ENCODE measurements at places on chromosomes 4 and X.

GRCh38 chr4:174012135-174012885 lies 271.2 kb downstream of the FBXO8 start:
- no peak for DNase-seq

GRCh38 chrX:110938977-110939732 lies 143.5 kb upstream of the CHRDL1 start:
- DNase-seq: no peak

- DNase-seq: no peak
These were observed 106.8 kb upstream of the MAGEA10 start for GRCh38 chrX:152245213-152245612.

DNA sequence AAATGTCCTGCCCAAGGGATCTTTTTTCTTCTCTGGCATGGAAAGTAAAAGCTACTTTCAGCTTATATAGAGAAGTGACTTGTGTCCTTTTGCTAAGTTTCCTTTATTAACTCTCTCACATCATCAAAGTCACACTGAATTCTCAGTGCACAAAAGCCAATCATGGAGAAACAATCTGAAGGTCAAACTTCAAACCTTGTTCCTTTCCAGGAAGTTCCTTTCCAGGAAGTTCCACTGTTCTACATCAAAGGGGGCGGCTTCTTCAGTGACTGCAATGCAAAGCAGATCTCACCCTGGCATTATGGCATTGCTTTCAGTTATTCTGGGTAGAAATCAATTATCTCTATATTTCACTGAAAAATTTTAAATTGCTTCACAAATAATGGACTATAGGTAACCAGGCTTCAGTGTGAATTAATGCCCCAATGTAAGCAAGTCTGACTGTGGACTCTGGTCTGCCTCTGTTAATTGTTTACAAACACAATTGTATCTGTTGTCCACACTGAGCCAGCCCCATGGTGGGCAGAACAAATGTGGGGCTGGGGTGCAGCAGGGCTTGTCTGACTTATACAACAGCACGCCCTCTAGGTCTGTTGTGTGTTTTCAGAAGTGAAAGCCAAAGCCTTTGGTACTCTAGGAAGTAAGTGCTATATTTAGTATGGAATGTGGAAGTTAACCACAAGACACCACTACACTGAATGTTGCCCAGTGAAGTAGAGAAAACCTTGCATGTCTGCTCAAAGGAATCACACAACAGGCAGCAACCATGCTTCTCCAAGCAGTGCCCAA lies 98.8 kb downstream of the CDS1 start:
- no peak for DNase-seq

DNA sequence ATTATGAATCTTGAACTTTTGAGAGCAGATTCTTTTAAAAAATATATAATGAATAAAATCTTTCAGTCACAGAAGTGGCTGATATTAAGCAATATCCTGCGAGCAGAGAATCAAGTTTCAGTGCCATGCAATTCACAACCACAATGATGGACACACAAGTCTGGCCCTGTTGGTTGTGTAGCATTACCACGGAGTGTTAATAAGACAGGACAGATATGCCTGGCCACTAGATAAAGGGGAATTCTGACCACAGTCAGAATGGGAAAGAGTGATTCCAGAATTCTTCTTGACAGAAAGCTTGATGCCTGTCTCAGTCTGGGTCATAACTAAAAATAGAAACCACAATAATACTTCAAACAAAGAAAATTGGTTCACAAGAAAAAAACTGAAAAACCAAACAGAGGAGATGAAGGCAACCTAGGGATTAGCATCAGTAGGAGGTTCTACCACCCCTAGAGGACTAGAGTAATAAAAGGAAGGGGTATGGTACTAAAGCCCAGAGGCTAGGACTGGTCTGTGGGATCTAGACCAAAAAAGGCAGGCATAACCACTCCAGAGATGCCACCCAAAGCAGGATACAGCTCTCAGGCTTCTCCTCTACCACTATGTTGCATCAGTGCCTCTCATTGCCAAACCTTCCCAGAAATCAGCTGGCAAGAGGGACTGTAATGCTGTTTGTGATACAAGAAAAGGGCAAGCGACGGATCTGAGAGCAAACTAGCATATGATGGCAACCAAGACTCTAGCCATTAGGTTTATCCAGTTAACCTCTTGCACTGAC lies 59.0 kb downstream of the RNF150 start:
- no peak for DNase-seq

- peak; percentile 46 for DNase-seq
These were observed 82.1 kb downstream of the NHSL2 start for GRCh38 chrX:71992711-71993110.

DNA sequence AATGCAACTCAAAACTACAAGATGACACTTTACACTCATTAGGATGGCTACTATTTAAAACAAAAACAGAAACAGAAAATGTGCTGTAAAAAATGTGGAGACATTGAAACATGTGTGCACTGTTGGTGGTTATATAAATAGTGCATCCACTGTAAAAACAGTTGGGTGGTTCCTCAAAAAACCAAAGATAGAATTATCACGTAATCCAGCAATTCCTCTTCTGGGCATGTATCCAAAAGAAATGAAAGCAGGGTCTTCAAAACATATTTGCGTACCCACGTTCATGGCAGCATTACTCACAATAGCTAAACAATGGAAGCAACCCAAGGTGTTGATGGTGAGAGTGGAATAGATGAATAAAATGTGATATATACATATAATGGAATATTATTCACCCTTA lies 967.2 kb downstream of the TRAM1L1 start:
- DNase-seq: no peak

DNA sequence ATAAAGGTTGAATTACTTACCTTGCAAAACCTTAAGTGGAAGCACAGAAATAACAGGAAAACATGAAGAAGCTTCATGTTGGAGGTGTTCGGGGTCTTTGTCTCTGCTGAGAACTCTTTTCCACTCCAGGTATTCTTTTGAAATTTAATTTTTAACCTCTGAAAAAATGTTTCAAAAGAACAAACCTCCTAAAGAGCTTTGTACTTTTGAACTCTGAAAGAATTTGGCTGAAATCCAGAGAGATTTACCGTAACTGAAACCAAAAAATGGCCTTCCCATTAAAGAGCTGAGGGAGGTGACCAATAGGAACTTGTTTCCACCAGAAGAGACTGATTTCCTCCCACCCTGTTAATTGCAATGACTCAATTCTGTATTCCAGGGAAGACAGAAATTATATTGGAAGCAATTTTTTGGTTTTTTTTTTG lies at the start of gene CFI:
Gene CFI, minus strand, starts transcription at position 105 of the 425 bp plus-strand sequence. Its CDS starts 28 bp downstream, at position 77.
- DNase-seq: no peak

Measured in activated CD4-positive, alpha-beta T cell treated with anti-CD3 and anti-CD28 coated beads for 36 hours (primary cell).